Mucosa of descending colon (tissue), 3 donors: ENCODE measurements at places on chromosomes 6 and 20.

- no peak for DNase-seq
Measured at GRCh38 chr20:23315099-23315498, 35.5 kb upstream of the NXT1 start.

DNA sequence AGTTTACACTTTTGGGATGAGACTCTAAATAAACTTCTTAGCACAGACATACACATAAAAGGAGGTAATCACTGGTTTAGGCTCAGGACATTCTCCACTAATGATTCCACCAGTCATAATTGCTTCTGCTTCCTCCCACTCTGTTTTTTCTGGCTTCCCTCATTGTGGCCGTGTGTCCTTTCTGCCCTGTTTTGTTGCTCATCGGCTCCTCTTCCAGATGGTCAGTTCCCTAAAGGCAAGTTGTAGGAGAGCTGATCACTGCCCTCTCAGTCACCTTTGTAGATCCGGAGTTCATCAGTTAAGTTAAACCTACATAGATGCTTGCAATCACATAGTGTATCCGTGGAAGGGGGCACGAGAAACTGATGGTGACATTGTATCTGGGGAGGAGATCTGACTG, 200.5 kb upstream of the ARG1 start:
- DNase-seq = no peak

DNA sequence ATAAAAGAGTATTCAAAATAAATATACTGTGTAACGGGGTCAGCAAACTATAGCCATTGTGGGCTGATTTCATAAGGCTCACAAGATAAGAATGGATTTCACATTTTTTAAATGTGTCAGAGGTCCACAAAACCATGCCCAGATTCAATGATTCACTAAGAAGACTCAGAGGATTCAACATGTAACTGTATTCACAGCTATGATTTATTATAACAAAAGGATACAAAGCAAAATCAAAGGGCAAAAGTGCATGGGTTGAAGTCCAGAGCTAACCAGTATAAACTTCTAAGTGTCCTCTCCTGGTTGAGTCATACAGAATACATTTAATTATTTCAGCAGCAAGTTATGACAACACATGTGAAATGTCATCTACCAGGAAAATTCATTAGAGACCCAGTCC, 49.2 kb downstream of the TBC1D32 start:
- no peak for DNase-seq

DNA sequence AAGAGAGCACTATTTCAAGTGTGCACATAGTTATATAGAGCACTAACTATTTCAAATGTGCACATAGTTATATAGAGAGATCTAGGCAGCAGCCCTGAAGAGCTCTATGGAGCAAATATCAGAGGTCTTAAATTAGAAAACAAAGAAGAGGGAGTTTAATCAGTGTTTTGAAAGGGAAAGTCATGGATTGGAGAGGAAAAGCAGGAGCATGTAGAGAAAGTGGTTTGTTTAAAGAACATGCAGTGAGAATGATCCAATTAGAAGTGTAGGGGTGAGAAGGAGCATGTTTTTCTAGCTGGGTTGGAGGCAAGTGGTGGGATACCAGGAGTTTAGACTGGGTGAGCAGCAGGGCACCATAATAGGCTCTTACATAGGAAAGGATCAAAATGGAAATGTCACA, 17.2 kb downstream of the TREML1 start:
- no peak for DNase-seq

GRCh38 chr6:139364302-139364981, 10.0 kb downstream of the CITED2 start:
- no peak for DNase-seq

DNA sequence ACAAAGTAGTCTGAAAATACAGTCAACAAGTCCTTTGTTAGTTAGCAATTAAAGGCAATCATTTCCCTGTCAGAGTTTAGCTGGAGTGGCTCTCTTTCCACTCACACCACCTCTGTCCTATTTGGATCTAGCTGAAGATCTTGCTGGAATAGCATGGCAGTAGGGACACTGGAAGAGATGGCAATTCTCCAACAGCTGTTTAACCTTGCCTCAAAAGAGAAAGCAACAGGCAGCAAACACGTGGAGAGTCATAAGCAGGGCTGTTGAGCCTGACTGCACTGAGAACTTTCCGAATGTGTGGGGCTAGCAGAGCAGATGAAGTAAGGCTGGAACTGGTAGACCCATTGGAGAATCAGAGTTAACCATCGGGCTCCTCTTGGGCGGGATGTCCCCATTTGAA, 38.0 kb upstream of the PRSS35 start:
- DNase-seq = no peak

GRCh38 chr20:6081236-6081635, 27.4 kb upstream of the LRRN4 start:
- no peak for DNase-seq

DNA sequence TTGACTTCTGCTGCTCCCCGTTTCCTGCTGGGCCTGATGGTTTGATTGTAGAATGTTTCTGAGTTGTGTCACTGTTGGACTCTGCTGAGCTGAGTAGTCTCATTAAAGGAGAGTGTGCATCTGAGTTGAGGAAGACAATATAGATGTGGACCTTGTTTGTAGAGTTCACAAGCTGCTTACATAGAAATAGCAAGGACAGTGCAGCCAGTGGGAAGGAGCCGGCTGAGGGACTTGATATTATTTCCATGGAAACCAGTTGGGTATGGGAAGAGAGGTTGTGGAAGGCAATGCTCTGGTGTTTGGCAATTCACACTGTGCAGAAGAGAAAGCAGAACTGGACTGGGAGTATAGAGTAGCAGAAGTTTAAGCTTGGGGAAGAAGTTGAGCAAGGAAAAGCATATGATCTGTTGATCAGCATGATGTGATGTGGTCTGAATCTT, 14.8 kb downstream of the IGF2R start:
- no peak for DNase-seq

DNA sequence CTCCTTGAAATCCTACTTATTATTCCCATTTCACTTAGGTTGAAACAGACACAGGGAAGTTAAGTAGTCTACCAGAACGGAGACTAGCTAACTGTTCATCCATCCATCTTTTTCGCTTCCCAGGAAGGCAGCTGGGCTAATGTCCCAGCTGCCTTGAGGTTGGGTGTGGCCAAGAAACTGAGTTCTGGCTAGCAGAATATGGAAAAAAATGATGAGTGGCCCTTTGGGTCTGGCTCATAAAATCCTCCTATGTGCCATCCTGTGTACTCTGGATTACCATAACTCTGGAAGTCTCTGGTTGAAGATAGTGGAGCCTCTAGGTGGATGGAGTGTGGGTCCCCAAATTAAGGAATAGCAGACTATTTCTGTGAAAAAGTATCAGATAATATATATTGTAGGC, 206.2 kb downstream of the HIVEP2 start:
- DNase-seq = no peak

DNA sequence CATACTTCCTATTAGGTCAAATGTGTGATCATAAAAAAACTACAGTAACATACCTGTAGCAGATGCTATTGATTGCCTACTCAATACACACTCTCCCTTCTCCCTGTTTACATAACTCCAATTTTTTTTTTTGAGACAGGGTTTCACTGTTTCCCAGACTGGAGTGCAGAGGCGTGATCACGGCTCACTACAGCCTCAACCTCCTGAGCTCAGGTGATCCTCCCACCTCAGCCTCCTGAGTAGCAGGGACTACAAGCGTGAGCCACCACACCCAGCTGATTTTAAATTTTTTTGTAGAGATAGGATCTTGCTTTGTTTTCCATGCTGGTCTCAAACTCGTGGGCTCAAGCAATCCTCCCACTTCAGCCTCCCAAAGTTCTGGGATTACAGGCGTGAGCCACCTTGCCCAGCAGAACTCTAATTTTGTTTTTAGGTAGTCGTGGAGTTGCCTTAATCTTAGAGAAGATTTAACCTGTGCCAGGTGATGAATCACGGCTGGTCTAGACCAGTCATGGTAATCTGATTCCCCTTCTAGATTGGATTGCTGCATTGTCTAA, 14.0 kb upstream of the KIF3B start:
- no peak for DNase-seq

GRCh38 chr6:14658030-14658429, 540.5 kb downstream of the CD83 start:
- DNase-seq = no peak

DNA sequence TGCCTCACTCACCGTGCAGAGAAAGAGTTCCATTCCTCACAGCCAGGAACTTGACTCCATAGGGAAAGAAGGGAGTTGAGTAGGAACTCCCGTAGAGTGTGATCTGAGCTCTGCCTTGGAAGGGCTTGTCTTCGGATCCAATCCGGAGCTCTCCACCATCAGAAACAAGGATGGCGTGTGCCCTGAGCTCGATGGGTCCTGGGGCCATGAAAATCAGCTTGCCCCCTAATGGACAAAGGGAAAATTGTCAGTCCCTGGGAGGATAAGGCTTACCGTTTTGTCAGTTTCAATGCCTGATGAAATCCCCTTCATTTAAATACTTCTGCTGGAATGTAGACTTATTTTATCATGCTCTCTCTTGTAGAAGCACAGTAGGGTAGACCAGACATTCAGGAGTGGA, 153.3 kb downstream of the PKHD1 start:
- DNase-seq = no peak

DNA sequence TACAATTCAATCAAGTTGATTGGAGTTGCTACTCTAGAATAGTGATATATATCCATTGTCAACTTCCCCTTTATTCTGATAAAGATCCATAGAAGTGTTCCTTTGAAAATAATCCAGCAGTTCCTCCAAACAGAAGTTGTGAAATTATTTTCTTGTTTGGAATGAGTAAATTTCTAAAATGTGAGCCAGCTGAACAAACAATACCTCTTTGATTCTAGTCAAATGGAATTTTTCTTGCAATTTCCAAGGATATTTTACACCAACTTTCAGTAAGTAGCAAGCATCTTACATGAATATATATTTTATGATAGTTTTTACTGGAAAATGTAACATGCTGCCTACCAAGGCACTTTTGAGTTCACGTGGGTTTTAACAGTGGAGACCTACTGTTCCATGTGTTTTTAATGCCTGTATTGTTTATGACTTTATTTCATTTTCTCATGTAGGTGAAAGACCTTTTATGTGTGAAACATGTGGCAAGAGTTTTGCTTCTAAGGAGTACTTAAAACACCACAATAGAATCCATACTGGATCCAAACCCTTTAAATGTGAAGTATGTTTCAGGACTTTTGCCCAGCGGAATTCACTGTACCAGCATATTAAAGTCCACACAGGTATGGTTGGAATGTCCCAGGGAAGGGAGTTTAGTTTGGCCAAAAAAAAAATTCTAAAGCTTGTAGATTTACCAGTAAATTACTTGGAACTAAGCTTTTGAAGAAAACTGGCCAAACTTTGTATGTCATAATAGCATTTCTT, 6.5 kb downstream of the GZF1 start:
- DNase-seq = no peak

DNA sequence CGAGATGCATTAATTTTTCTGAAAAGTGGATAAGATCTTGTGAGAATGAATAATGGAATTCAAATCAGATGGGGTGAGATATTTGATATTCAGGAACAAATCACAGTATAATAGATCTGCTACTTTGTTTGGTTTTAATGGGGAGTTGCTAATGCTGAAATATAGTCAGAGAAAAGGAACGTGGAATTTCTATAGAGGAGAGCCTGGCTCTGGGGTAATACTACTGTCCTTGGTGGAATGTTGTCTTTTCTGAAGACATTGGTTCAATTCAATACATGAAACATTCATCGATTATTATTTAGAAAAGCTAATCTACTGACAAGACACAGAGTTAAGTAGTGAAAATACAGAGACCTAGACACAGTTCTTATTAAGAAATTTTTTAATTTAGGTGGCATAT, 108.6 kb downstream of the ESR1 start:
- DNase-seq = no peak

- no peak for DNase-seq
Measured at GRCh38 chr6:40504274-40504673, 82.9 kb downstream of the LRFN2 start.

DNA sequence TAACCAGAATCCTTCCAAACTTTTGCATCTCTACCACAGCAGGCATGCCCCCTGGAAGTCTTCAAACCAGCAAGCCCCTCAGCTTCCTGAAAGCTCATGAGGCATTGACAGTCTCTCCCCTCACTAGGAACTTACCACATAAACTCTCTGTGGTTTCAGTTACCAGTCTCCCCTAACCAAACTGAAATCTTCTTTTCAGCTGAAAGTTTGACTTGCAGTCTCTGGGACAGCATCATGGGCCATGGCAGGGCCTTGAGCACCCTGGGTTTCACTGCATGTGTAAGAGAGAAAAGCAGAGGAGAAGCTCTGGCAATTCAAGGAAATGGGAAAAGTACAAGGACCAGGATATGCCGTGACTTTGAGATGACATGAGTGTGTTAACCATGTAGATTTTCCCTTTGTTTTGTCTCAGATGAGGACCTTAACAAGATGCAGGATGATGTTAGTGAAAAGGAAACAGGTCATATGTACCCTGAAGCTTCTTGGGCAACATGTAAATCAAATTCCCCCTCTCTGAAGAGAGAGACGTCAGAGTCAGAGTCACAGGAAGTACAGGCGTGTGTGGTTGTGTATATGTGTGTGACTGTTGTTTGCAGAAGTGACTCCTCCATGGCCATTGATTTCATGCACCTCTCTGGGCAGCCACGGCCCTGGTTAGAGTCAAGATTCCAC, 106.3 kb downstream of the TNFRSF21 start:
- DNase-seq = no peak

DNA sequence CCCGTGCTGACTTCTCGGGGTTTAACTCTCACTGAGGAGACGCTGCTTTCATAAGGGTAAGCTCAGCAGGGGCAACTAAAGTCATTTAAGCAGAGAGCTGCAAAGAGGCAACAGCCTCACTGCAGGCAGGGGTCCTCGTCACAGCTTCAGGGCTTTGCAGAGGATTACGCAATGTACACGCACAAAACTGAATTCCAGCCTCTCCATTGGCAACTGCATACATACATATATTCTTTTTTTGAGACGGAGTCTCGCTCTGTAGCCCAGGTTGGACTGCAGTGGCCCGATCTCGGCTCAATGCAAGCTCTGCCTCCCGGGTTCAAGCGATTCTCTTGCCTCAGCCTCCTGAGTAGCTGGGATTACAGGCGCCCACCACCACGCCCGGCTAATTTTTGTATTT, 2.4 kb downstream of the GMEB2 start:
- no peak for DNase-seq

GRCh38 chr6:2969549-2969948, 1.8 kb downstream of the SERPINB6 start:
- DNase-seq = no peak
